Right lobe of liver (tissue), 6 donors: ENCODE measurements at places on chromosomes 3 and 15. TPM values are rescaled to one million over a fixed set of nuclear protein-coding genes. Genes with fewer than 3 reads are reported as not detected.

CDC25A gene
- 0.71 TPM for total RNA-seq

MED12L gene
- total RNA-seq: 0.04 TPM

LYSMD2 gene
- 7.4 TPM for total RNA-seq

CKMT1B gene
- total RNA-seq: not detected

SERINC4 gene
- 0.22 TPM for total RNA-seq

CD96 gene
- total RNA-seq: 0.78 TPM

TPRG1 gene
- 29.7 TPM for total RNA-seq

SCAANT1 gene
- not detected for total RNA-seq

NEIL1 gene
- total RNA-seq: 31.4 TPM

GOLGA6L7 gene
- total RNA-seq: not detected

TEX55 gene
- total RNA-seq: not detected

RBP2 gene
- not detected for total RNA-seq

ADAMTS7 gene
- 0.99 TPM for total RNA-seq

ARHGEF26 gene
- total RNA-seq: 23.1 TPM

KBTBD13 gene
- total RNA-seq: not detected

AMOTL2 gene
- 25.8 TPM for total RNA-seq

RETNLB gene
- total RNA-seq: not detected

ZNF717 gene
- total RNA-seq: 8.0 TPM

MEX3B gene
- 1.2 TPM for total RNA-seq

CFAP44 gene
- 4.1 TPM for total RNA-seq

SPINK8 gene
- total RNA-seq: not detected

CNTN6 gene
- total RNA-seq: not detected

PSMA4 gene
- total RNA-seq: 78.7 TPM

CGNL1 gene
- total RNA-seq: 41.6 TPM

CAND2 gene
- 1.2 TPM for total RNA-seq

ZNF660 gene
- total RNA-seq: 0.65 TPM

ARL6 gene
- 2.4 TPM for total RNA-seq

IFT57 gene
- total RNA-seq: 6.0 TPM

UACA gene
- 19.5 TPM for total RNA-seq

CMTM8 gene
- 13.3 TPM for total RNA-seq

PPCDC gene
- 5.9 TPM for total RNA-seq

GUCA1C gene
- not detected for total RNA-seq

MESP2 gene
- 0.12 TPM for total RNA-seq

ALPK3 gene
- 8.0 TPM for total RNA-seq

DNASE1L3 gene
- 32.9 TPM for total RNA-seq

CCDC13 gene
- total RNA-seq: 1.2 TPM

ITIH4 gene
- total RNA-seq: 3,825 TPM

RTP1 gene
- not detected for total RNA-seq

MCTP2 gene
- 3.8 TPM for total RNA-seq

IGF2BP2 gene
- 3.0 TPM for total RNA-seq

C3orf85 gene
- 6.1 TPM for total RNA-seq

CALML4 gene
- 3.4 TPM for total RNA-seq

ERICH6 gene
- total RNA-seq: not detected
